ENCODE measurements at places on chromosomes 1 and 21. TPM values are rescaled to one million over a fixed set of nuclear protein-coding genes. Genes with fewer than 3 reads are reported as not detected.

GRCh38 chr1:230857822-230858221, 10.5 kb downstream of the C1orf198 start:
- DNase-seq = no peak

GRCh38 chr1:190328361-190328760, 149.3 kb downstream of the BRINP3 start:
- DNase-seq = no peak

GRCh38 chr1:163174524-163175437, 27.9 kb downstream of the RGS5 start:
- no peak for DNase-seq

The NSL1 gene
- total RNA-seq = 28.3 TPM

The LENEP gene
- total RNA-seq = not detected

The CD48 gene
- 5.3 TPM for total RNA-seq

The RXRG gene
- 1.4 TPM for total RNA-seq

DNA sequence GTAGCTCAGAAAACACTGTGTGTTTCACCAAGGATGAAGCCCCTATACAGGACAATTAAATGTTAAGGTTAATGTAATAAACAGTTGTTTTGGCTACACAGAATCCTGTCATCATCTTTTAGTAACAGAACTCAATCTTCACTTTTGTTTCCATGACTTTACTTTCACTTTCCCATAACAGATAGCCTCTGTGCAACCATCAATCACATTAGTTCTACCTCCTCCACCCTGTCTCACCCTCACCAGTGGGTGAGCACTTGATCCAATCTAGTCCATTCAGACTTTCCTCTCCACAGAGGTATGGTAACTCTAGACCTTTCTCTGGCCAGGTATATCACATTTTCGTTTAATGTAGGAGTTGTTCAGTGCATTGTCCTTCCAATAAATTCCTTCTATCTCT, 1018.5 kb downstream of the ADGRL2 start:
- DNase-seq = no peak
